Aorta (tissue), 5 donors: ENCODE measurements at places on chromosomes 6 and 20. TPM values are rescaled to one million over a fixed set of nuclear protein-coding genes. Genes with fewer than 3 reads are reported as not detected.

Gene PI16
- total RNA-seq = 383 TPM

Gene LTB
- total RNA-seq = 3.6 TPM

DNA sequence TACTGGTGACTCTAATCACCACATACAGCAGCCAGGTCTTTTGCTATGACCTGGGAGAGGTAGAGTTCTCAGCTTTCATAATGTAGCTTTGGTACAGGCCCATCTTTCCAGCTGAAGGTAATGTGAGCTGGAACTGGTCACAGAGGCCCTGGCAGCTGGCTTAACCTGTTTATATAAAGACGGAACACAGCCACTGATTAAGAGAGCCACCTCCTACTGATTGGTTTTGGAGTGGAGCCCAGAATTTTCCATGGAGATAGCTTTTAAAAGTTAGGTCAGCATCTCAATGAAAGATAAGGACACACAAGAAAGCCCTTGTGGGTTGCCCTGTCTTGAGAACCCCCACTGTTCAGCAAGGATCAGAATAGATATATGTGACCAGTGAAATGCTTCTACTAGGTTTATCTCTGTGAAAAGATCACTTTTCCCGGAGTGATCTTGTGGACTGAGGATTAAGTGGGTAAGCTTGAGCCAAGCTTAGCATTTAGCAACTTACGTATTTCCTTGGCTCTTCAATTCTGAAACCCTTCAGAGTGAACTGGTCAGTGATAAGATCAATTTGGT is 213.7 kb upstream of the CITED2 start:
- H3K27ac ChIP-seq = no peak overlapping the region
- no peak for DNase-seq
- no peaks in the 10 kb centered on the region for H3K4me1 ChIP-seq
- no peak overlapping the region for H3K4me3 ChIP-seq
- no peaks in the 10 kb centered on the region for H3K27me3 ChIP-seq
- no peaks in the 10 kb centered on the region for H3K36me3 ChIP-seq

DNA sequence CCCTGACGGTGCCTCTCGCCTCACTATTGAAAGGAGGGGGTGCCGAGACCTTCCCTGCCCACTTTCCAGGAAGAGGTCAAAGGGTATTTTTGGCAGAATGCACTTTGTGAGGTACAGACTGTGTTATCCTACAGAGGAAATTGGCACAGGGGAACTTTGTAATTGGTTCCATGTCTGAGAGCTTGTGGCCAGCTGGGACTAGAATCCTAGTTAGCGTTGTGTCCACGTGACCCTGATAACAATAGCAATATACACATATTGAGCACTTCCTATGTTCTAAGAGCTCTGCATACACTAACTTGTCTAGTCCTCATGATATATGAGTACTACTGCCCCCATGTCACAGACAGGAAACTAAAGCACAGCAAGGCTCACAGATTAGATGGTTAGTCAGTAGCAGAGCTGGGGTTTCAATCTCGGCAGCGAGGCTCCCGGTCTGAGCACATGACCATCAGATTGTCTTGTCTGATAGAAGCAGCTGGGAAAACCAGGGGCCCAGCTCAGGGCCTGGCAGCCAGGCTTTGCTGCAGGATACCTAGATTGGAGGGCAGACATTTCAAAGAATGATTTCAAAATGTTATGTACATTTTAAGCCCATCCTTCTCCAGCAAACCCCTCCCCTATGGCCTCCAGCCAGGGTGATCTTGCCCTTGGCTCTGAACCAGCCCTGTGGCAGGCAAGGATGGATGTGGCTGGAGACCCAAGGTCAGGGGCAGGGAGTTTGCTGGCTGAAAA is 1.4 kb downstream of the MAPK13 start:
- no peaks in the 10 kb centered on the region for H3K36me3 ChIP-seq
- H3K4me1 ChIP-seq = no peaks in the 10 kb centered on the region
- no peaks in the 10 kb centered on the region for H3K27me3 ChIP-seq
- no peak overlapping the region for H3K4me3 ChIP-seq

GRCh38 chr20:6732001-6732447 is 35.5 kb upstream of the BMP2 start:
- no peak overlapping the region for H3K27ac ChIP-seq
- H3K27me3 ChIP-seq = no peaks in the 10 kb centered on the region
- H3K36me3 ChIP-seq = no peaks in the 10 kb centered on the region
- DNase-seq = no peak

GRCh38 chr6:37109714-37110499 is 60.0 kb upstream of the PIM1 start:
- H3K4me1 ChIP-seq = no peaks in the 10 kb centered on the region
- no peaks in the 10 kb centered on the region for H3K36me3 ChIP-seq
- no peaks in the 10 kb centered on the region for H3K27me3 ChIP-seq
- H3K4me3 ChIP-seq = no peak overlapping the region
- no peak overlapping the region for H3K27ac ChIP-seq

- no peak for DNase-seq
- H3K4me1 ChIP-seq = no peaks in the 10 kb centered on the region
- H3K36me3 ChIP-seq = no peaks in the 10 kb centered on the region
- no peak overlapping the region for H3K27ac ChIP-seq
Measured at GRCh38 chr20:25364180-25364788, 26.4 kb downstream of the ABHD12 start.

GRCh38 chr6:37488476-37488875 is 11.2 kb downstream of the CCDC167 start:
- no peak for DNase-seq
- H3K4me3 ChIP-seq = no peak overlapping the region
- no peaks in the 10 kb centered on the region for H3K36me3 ChIP-seq
- H3K4me1 ChIP-seq = no peaks in the 10 kb centered on the region

- H3K4me3 ChIP-seq = no peak overlapping the region
- H3K27ac ChIP-seq = no peak overlapping the region
- no peaks in the 10 kb centered on the region for H3K4me1 ChIP-seq
- DNase-seq = no peak
- no peaks in the 10 kb centered on the region for H3K36me3 ChIP-seq
Measured at GRCh38 chr6:151914484-151914883, 107.0 kb downstream of the ESR1 start.
